Skeletal muscle cell (primary cell): ENCODE measurements at places on chromosomes 11 and 22.

DNA sequence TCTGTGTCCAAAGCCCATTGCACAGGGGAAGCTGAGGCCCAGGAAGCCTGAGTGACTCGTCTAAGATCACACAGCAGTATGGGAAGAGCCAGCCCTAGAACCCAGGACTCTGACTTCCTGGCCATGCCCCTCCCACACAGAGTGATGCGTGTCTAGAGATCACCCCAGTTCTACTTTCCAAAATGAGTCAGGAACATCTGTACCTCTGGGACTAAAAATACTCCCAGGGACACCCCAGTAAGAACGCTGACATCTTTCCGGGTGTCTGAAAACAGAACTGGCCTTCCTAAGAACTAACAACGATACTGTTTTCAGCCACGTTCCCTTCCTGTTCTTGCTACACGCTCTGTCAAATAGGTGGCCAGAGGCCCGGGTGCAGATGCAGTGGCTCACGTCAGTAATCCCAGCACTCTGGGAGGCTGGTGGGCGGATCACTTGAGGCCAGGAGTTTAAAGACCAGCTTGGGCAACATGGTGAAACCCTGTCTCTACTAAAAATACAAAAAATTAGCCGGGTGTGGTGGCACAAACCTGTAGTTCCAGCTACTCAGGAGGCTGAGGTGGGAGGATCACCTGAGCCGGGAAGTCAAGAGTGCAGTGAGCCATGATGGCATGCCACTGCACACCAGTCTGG lies 21.7 kb upstream of the PDGFB start:
- DNase-seq, result peak; percentile 77

GRCh38 chr11:23551706-23552105 lies 691.4 kb upstream of the CCDC179 start:
- no peak for DNase-seq

- no peak for DNase-seq
These were observed at the start of gene P4HA3 for GRCh38 chr11:74311352-74311926. P4HA3 (minus strand) TSS chr11:74311640; CDS start chr11:74311611, 29 bp downstream.

DNA sequence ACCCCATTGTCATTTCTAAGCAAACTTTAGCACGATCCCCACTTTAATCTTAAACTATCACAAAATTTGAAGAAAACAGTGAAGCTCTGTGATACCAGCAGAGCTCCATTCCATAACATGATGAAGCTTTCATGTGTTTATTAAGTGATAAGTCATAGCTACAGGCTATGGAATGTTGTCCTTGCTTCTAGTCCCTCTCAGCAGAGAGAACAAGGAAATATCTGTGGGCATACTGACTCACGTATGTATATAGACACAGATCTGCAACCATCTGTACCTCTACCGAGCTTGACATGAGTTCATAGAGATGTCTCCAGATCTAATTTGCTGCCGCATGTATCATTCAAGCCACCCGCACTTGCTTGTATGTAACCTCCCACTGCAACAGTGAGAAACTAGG lies 588.9 kb downstream of the ETS1 start:
- no peak for DNase-seq

GRCh38 chr11:132960273-132961078 lies 571.8 kb downstream of the OPCML start:
- no peak for DNase-seq

GRCh38 chr11:44185522-44185921 lies 90.0 kb downstream of the EXT2 start:
- DNase-seq, result no peak

DNA sequence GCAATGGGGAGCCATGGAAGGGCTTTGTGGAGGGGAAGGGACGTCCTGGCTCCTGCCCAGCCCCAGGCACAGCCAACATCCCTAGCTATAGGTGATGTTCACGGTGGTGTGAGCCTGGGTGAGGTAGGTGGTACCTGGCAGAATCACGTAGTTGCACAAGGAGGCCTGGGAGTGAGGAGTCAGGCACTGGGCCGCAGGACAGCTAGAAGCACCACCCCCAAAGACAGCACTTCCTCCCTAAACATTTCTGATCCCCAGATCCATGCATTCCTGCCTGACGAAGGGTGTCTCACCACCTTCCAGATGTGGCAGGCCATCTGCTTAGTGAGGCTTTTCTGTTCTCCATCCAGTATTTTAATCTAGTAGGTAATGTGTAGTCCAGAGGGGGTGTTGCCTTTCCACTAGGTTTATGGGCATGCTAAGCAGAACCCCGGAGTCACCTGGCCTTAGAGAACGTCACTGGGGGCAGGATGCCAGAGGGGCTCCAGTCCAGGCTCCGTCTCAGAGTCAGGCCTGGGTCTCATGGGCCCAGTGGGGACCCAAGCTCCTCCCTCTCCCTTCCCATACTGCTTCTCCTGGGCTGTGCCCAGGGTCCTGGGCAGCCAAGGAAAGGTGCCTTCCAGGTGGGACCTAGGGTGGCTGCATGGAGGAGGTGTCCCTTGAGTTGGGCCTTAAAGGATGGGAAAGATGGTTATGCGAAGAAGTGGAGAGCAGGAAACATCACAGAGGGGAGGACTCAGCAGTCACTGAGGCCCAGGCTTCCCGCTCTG lies 56.2 kb downstream of the OTOG start:
- no peak for DNase-seq
